Uterus (tissue), 4 donors: ENCODE measurements at places on chromosomes 5 and 9. TPM values are rescaled to one million over a fixed set of nuclear protein-coding genes. Genes with fewer than 3 reads are reported as not detected.

- no peak for DNase-seq
Measured at GRCh38 chr5:36423578-36424307, 122.0 kb upstream of the RANBP3L start.

DNA sequence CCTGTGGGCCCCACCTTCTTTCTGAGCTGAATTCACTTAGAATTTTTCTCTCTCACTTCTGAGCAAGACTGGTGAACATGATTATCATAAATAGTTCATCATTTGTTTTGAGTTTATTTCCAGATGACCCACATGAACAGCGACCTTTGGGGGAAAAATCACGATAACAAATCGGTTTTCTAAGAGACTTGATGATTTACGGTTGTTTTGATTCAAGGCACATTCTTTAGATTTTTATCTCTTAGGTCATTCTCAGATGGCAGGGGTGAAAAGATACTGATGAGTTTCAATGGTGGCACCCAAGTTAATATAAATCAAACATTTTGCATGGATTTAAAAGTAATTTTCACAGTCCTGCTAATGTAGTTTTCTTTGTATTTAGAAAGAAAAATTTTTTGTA lies 95.1 kb downstream of the DMXL1 start:
- no peak for DNase-seq

GRCh38 chr5:176579323-176579722 lies 30.2 kb downstream of the CDHR2 start:
- no peak for DNase-seq

DNA sequence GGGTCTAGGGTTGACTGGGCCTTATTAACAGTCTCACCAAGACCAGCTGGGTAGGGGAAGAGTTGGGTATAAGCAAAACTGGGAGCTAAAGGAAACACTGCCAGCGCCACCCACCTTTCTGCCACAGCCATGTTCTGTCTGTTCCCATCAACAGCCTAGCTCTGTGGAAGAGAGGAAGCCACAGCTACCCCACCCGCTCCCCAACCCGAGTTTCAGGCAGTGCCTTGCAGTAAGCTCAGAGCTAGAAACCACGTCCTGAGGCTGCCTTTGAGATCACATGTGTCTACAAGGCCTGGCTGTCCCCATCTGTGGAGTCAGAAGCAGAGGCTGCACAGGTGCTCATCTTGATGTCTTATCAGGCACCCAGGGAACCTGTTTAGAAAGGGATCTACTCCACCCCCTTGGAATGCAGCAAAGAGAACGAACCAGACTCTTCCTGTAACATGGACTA lies 15.3 kb downstream of the HNRNPH1 start:
- DNase-seq, result no peak

DNA sequence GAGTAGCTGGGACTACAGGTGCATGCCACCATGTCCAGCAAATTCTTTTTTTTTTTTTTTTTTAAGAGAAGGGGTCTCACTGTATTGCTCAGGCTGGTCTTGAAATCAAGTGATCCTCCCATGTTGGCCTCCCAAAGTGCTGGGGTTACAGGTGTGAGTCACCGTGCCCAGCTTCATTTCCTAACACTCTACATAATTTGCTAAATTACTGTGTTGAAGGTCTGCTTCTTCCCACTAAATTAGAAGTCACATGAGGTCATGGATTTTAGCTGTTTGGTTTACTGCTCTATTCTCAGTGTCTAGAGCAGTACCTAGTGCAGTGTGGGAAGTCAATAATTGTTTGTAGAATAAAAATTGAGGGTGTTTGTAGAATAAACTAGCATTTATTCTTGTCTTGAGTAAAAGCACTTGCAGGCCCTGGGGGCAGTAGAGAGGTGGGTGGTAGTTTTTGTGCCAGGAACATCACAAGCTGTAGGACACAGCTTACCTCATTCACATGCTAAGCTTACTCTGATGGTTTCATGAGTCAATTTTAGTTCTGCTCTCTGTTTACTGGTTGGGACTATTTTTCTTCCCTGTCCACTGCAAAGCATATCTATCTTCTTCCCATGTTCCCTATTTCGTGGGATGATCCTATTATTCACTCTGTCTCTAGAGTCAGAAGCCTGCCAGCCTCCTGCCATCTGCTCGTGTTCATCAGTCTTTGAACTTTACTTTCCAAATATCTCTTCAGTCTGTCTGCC lies 7.0 kb downstream of the TEX48 start:
- DNase-seq, result no peak

Gene PPIP5K2
- total RNA-seq, result 44.1 TPM

Gene AQP7
- total RNA-seq, result not detected

Gene DOCK8
- 9.2 TPM for total RNA-seq

Gene ZNF483
- total RNA-seq, result 60.2 TPM

Gene KIF27
- total RNA-seq, result 6.8 TPM

Gene DNM1
- 71.5 TPM for total RNA-seq

Gene BTNL9
- 19.1 TPM for total RNA-seq

Gene ZNF474
- not detected for total RNA-seq

Gene PLCXD3
- total RNA-seq, result 4.9 TPM

Gene PCSK1
- not detected for total RNA-seq

Gene ZDHHC11
- 14.4 TPM for total RNA-seq
